ENCODE measurements at places on chromosomes 7 and 10. TPM values are rescaled to one million over a fixed set of nuclear protein-coding genes. Genes with fewer than 3 reads are reported as not detected.

GNB2 gene
- total RNA-seq: 160 TPM

FGL2 gene
- total RNA-seq: 8.1 TPM

- no peak overlapping the region for H3K4me3 ChIP-seq
- H3K36me3 ChIP-seq: no peaks in the 10 kb centered on the region
- no peak overlapping the region for H3K27ac ChIP-seq
- H3K4me1 ChIP-seq: no peaks in the 10 kb centered on the region
Observed at GRCh38 chr10:132036153-132036886, 29.4 kb upstream of the JAKMIP3 start.

DNA sequence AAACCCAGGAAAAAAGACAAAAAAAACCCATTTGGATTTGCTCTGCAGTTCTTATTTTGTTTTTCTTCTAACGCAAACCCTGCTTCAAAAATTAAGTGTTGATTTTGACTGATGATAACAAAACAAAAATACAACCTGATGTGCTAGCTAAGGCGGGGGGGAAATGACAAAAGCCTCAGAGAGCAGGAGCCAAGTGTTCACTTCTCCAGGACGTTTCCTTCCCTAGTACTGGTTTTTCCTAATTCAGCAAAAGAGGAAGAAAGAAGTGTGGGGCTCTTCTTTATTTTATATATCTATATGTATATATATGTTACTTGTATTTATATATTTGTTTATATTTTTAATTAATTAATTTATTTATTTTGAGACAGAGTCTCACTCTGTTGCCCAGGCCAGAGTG is 28.0 kb downstream of the SNX10 start:
- DNase-seq: no peak
- no peaks in the 10 kb centered on the region for H3K36me3 ChIP-seq
- no peaks in the 10 kb centered on the region for H3K27me3 ChIP-seq
- no peak overlapping the region for H3K27ac ChIP-seq

IRF5 gene
- total RNA-seq: 13.5 TPM

- no peak overlapping the region for H3K4me3 ChIP-seq
- H3K4me1 ChIP-seq: peaks cover 7% of the 10 kb centered on the region
- no peaks in the 10 kb centered on the region for H3K27me3 ChIP-seq
- no peaks in the 10 kb centered on the region for H3K36me3 ChIP-seq
- no peak overlapping the region for H3K27ac ChIP-seq
Observed at GRCh38 chr7:953547-954327, 743 bp downstream of the ADAP1 start.
